ENCODE measurements at places on chromosomes 7 and 10.

DNA sequence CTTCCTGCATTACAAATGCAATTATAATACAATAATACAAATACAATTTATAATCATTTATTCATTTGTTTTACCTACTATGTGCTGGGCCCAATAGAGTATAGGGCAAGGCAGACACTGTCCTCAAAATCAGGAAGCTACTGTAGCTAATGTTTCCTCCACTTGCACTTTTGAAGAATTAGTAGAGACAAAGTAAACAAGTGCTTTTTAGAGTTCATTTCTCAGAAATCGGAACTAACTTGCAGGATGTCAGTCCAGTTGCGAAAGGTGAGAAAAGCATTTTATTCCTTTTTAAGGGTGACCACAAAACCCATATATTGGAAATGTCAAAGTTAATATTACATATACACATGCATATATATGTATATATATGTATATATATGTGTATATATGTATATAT, 14.2 kb downstream of the ADRB1 start:
- DNase-seq, result no peak

- no peak for DNase-seq
Observed at GRCh38 chr10:124566981-124567835, 105.6 kb downstream of the LHPP start.

- DNase-seq, result no peak
Observed at GRCh38 chr10:103781329-103782061, 73.9 kb downstream of the SH3PXD2A start.

- no peak for DNase-seq
Observed at GRCh38 chr7:24052572-24053260, 231.3 kb upstream of the NPY start.

GRCh38 chr7:8035192-8035591, 66.6 kb downstream of the GLCCI1 start:
- no peak for DNase-seq

- no peak for DNase-seq
Observed at GRCh38 chr10:98373260-98374040, 41.5 kb downstream of the PYROXD2 start.

DNA sequence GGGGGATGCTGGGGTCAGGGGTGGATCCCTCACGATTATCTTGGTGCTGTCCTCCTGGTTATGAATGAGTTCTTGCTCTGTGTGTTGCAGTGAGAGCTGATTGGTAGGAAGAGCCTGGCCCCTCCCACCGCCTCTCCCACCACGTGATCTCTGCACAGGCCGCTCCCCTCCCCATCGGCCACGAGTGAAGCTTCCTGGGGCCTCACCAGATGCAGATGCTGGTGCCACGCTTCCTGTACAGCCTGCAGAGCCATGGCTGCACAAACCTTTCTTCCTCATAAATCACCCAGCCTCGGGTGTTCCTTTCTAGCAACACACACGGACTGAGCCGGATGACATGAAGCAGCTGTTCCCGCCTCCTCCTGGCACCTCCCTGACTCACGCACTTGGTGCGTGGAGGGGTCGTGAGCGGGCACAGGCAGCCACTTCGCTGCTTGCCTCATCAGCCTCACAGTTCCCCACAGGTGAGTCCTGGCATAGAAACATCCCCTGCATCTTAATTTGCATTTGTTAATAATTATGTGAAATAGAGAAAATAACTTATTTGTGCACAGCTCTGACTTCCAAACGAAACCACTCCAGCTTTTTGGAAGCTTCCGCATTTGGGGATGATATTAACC, 210.8 kb downstream of the ADARB2 start:
- no peak for DNase-seq

- DNase-seq, result no peak
Observed at GRCh38 chr10:19704544-19704943, 111.7 kb upstream of the PLXDC2 start.

DNA sequence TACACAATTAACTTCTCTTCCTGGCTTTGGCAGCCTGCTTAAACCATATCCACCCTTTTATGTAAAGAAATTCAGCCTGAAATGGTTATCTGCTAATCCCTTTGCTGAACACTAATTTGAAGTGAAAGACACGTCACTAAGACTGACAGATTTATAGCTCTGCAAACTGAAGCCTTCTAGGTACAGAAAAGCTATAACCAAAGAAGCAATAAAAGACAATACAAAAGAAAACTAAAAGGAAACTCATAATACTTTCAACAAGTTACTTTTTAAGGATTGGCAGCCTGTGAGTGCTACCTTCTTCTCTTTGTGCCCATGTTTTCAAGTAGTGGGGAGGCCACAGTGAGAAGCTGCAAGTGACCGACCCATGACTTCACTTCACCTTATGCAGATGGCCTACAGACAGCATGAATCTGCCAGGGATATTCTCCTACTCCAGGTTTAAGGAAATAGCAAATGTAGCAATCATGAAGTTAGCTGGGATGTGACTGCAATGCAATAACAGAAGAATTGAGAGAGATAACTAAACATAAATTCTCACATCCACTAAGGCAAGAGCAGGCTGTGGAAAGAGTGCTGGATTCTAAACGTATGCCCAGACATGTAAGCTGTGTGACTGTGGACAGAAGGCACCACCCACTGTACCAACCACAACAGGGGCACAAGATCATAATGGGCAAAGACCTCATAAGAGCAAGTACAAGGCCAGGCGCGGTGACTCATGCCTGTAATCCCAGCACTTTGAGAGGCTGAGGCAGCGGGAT, 10.7 kb upstream of the SPOCK2 start:
- DNase-seq, result no peak

DNA sequence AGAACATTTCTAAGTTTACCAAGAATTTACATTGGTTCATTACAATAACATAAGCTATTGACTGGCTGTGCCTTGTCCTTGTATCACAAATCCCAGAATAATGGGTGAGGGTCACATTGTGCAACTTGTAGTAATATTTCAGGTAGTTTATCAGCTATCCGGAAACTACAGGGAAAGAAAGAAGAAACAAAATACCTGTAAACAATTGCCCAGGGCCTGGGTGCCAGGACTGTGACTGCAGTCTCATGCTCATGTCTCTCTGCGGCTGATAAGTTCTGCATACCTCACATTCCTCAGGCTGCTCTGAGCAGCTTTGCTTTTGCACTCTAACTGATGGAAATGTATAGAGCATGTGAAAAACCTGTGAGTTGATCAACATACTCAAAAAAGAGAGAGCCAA, 131.8 kb upstream of the TRIM24 start:
- DNase-seq, result no peak

DNA sequence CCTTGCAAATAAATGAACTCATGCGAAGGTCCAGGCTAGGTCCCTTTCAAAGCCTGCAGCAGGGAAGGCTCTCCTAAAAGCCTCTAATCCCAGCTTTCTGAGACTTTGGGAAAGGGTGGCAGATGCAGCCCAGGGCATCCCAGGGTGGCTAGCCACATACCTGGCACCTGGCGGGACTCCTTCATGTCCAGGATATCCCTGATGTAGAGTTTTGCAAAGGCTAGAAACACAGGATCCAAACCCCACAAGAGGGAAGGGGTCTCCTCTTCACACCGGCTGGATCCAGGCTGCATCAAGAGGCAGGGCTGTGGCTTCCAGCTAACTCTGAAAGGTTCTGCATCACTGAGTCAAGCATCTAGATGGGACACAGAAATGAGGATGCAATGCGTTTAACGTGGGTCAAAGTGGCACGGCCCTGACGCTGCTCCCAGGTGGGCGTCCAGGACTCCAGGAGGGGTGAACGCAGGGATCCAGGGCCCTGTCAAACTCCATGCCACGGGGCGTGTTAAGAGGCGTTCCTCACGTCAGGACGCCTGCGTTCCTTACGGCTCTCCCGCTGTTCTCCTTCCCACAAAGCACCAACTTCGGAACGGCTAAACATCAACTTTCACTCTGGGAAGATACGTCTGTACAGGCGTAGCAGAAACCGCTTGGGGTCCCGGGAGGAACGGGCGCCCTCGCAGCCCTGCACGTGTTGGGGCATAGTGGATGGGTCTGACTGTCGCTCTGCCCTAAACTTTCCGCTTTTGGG, 507 bp downstream of the STN1 start:
- no peak for DNase-seq

DNA sequence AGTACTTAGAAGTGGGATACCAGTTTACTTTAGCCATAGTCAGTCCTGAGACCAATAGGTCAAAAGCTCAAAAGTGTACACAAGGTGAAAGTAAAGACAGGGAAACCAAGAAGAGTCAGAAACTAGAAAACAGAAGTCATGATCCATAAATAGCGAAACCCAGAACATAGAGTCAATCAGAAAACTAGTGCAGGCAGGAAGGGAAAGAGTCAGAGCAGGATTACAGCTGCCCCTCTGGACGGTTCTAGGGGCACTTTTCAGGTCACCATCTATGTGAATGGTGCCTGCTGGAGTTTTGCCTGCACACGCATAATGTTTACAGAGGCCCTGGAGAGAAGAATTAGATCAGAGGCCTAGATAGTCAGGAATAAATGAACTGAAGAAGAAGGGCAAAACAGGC, 22.4 kb upstream of the DMTF1 start:
- DNase-seq, result no peak

GRCh38 chr10:124037784-124038183, 55.6 kb downstream of the CHST15 start:
- no peak for DNase-seq

DNA sequence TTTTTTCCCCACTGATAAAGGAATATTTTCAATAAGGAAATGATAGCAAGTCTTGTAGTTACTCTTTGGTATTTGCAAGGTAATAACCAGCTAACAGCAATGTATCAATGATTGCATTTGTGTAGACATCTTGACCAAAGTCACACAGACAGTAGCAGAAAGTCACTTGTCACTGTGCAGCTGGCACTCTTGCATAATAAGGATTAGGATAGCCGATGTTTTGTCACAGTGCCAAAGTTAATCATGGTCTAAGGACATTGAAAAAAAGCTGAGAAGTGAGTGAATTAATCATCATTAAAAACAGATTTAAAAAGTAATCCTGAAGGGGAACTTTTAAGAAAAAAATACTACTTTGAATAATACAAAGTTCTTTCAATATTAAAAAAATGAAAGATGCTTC, 834.3 kb upstream of the C7orf33 start:
- DNase-seq, result peak; percentile 63

DNA sequence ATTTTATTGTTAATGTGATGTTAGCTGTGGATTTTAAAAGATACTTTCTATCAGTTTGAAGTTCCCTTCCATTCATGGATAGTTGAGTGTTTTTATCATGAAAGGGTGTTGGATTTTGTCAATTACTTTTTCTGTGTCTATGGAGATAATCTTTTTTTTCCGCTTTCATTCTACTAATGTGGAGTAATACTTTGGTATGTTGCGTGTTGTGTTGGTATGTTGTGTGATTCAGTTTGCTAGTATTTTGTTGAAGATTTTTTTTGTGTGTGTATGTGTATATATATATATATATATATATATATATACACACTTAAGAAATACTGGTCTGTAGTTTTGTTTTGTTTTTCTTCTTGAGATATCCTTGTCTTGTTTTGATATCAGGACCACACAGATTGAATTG, 100.3 kb downstream of the CCSER2 start:
- DNase-seq, result no peak

- no peak for DNase-seq
Observed at GRCh38 chr10:132506711-132507408, 30.7 kb upstream of the INPP5A start.

DNA sequence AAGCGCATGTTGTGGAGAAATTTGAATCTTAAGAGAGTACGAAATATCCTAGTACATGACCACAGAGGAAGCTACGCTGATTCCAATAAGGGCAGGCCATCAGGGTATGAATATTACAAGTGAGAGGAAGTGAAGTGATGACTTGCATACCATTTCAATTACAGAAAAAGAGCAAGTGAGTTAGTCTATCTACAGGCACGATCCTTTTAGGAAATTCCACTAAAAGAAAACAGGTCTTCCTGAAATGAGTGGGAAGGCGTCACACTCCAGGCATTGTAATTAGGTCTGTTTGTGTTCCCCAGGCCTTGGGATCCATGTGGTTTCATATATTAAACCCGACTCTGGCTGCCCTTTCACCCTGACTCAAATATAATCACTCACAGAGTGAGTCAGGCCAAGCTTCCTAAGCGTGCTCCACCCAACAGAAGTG, 152.5 kb downstream of the SEMA3A start:
- DNase-seq, result no peak

DNA sequence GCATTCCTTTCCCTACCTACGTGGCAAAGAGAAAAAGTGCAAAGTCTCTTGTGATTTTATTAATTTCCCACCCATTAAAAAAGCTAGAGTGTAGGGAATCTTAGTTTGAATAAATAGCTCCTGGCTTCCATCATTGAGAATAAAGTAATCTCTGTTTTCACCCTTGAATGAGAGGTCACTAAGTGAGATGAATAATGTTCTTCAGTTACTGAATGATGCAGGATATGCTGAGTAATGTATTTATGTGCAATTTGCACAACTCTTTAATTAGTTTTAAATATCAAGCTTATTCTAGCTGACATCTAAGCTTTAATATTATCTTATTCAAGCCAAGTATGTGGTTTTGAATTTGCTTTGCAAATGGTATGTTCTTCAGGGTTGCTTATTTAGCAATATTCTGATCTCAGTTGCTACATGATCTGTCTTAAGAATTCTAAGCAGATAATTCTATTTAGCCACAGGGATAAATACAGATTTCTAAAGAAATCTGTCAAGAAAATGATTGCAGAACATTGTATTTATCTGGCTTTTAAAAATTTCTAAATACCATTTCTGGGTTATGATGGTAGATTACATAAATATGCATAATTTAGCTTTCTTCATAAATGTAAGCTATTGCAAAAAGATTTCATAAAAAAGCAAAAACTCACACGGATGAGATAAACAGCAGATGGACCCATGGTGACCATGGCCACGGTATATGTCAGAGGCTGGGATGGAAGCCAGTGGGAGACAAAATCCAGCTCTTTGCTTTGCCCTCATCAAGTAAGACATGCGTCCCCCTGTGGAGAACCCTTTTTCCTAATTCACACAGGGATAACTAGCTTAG, 141.0 kb downstream of the MACC1 start:
- no peak for DNase-seq

DNA sequence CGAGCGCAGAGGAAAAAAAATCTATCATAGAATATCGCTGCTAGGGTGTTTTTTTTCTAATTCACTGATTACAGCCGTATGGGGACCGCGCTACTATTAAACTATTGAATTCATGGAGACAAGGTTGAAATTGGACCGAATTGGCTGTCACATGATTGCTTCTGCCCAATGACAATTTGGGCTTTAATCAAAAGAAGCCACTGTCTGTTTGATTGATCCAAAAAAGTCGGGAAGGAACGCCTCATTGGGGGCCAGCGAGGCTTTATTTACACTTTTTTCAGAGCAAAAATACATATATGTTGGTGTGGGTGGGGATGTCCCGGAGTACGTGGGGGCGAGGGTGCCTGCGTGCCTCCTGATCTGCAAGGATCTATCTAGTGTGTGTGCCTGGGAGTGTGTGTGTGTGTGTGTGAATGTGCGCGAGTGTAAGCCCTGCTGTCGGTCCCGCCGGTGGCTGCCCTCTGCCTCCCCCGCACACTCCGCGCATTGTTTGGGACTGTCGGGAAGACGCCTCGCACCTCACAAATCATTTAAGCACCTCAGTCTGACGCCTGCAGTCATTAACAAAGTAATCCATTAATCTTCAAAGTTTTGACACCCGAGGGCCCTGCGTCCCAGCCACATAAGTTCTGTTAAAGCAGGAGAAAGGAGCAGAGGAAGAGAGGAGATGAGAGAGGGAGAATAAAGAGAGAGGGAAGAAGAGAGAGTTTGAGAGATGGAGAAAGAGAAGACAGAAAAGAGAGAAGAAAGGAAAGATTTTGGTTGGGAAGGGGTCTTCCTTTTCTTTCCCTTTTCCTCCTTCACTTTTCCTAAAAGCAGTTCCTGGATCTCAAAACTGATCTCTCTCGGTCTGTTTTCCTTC, at the start of gene HOXA2:
Gene HOXA2 (minus strand): TSS at position 103 of the 862 bp plus-strand sequence. CDS start 183 bp downstream, outside the sequence.
- no peak for DNase-seq

Data from NCI-H524 treated with DMSO at 0.1 percent for 48 hours (cell line).